ENCODE measurements at places on chromosomes 2 and 18. TPM values are rescaled to one million over a fixed set of nuclear protein-coding genes. Genes with fewer than 3 reads are reported as not detected.

GRCh38 chr2:222653280-222653679, 2.6 kb downstream of the FARSB start:
- peak overlapping the region; percentile 29 for H3K27ac ChIP-seq
- H3K4me3 ChIP-seq, result no peak overlapping the region
- DNase-seq, result no peak
- H3K27me3 ChIP-seq, result no peaks in the 10 kb centered on the region
- H3K36me3 ChIP-seq, result peaks cover under 1% of the 10 kb centered on the region

NRBP1 gene
- polyA plus RNA-seq, result 169 TPM

FHOD3 gene
- polyA plus RNA-seq, result 0.03 TPM

- peak; percentile 13 for DNase-seq
- H3K27ac ChIP-seq, result peak overlapping the region; percentile 53
- no peak overlapping the region for H3K4me3 ChIP-seq
- H3K36me3 ChIP-seq, result no peaks in the 10 kb centered on the region
- no peaks in the 10 kb centered on the region for H3K27me3 ChIP-seq
- H3K4me1 ChIP-seq, result peaks cover 22% of the 10 kb centered on the region
These were observed 9.1 kb upstream of the PTPRM start for GRCh38 chr18:7557973-7558372.

DNA sequence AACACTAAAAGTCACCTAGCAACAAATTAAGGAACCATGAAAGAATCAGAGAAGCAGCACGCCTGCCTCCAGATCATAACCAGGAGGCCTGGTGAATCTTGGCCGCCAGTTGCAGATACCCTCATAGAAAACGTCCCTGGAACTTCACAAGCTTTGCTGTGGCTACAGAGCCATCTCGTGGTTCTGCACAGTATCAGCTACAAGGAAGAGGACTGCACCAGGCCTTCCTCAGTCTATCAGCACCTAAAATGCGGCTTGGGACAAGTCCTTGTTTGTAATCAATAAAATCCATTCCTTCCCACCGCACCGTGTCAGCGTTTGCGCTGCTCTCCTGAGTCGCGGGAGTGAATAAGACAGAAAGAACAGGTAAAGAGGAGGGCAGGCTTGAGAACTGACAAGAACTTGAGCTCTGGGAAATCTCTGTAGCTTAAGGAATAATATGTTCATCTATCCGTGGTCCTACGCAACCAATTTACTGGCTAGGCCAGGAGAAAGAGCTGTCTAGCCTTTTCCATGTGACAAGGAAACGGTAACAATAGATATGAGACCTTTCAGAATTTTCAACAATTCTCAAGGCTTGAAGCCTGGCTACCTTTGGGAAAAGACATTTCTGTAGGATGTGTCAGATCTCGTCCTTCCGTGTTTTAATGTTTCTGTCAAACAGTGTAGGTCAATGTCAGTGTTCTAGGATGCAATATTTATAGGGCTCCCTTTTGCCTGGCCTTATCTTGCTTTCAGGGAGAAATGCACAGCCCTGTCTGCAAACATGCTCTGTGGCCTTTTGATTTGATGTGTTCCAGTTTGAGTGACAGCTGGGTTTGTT, 128.5 kb upstream of the RAB12 start:
- no peak overlapping the region for H3K4me3 ChIP-seq
- no peak overlapping the region for H3K27ac ChIP-seq

KCNS3 gene
- polyA plus RNA-seq, result 1.0 TPM

DNA sequence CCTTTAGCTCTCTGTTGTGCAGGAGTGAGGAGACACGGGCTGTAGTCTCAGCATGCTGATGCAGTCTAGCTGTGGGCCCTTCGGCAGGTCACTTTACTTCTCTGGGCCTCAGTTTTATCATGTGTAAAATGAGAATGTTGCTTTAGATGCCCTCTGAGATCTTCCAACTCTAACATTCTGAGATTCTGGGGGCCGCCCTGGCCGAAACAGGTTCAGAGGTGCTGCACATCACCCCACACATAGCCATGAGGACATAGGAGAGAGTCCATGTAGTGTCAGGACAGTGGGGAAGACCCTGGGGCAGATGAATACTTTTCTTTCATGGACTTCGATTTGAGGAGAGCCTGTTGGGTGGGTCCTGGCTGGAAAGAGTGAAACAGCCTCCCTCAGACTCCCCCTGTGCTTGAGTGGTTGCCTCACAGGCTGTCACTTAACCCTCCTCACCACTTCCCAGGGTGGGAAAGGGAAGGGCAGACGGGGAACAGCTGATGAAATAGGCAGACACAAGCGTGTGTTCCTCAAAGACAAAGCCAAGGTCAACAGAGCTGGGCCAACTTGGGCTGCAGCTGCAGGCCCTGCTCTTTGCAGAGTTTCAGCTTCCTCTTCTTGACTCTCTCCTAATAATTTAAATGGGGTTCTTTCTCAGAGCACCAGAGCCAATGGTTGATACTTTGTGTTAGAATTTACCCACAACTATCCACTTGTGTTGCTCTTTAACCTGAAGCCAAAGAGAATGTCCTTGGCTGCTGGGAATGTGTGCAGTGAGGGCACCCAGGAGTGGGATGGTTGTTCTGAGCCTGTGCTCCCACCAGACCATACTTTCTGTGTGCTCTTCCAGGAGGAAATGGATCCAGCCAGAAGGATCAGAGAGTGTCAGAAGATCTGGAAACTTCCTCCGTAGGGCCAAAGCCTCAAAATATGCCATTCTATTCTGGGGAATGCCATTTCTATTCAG, 14.7 kb upstream of the MRPL33 start:
- H3K4me1 ChIP-seq, result no peaks in the 10 kb centered on the region
- no peaks in the 10 kb centered on the region for H3K36me3 ChIP-seq
- H3K27ac ChIP-seq, result no peak overlapping the region
- H3K4me3 ChIP-seq, result no peak overlapping the region

DNA sequence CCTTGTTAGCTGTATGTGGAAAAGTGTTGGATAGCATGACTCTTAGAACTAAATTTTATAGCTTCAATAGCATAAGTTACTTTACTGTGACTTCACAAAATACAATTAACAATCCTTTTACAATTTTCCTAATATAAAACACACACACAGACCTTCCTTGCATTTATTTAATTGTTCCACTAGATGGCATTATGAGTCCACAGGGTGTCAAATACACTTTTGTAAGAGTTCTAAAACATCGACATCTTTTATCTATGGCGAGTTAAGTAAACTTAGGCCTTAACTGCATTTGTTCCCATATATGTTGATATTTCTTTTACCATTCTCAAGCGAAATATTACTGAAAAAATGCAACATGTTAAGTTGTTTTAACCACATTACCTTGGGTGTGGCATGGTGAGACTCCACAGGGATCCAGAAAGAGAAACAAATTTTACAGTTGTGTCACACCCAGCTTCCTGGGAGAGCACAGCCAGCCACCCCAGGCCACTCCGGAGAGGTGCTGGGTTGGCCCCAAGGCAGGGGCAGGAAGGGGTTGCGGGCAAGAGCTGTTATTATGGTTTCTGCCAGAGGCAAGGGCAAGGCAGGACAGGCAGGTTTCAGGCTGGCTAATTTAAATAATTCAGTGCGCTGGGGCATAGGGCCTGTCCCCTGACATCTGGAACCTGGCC, 312.4 kb upstream of the MC4R start:
- H3K36me3 ChIP-seq, result no peaks in the 10 kb centered on the region
- no peaks in the 10 kb centered on the region for H3K4me1 ChIP-seq
- DNase-seq, result peak; percentile 57
- H3K27me3 ChIP-seq, result peaks cover 1% of the 10 kb centered on the region
- no peak overlapping the region for H3K27ac ChIP-seq

- no peak overlapping the region for H3K27ac ChIP-seq
- no peak overlapping the region for H3K4me3 ChIP-seq
- no peaks in the 10 kb centered on the region for H3K36me3 ChIP-seq
- DNase-seq, result no peak
These were observed 15.6 kb downstream of the SCN1A start for GRCh38 chr2:166112193-166112605.

GALNT14 gene
- 0.04 TPM for polyA plus RNA-seq
